ENCODE measurements at places on chromosomes 16 and 17.

DNA sequence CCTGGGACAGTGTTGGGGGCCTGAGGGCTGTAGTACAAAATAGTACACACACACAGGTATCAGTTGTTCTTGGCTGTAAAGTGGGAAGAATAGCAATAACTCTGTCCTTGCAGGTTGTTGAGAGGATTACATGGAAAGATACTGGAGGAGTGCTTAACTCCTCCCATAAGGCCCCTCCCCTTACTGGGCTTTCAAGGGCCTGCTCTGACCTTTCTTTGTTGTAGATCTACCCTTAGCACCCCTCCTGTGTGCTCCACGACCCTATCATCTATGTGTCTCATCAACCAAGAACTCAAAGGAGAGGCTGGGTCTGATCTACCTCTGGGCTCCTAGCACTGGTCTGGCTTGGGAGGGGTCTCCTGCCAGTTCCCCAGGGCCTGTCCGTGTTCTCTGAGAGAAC, 8.3 kb upstream of the EDC4 start:
- DNase-seq = no peak

DNA sequence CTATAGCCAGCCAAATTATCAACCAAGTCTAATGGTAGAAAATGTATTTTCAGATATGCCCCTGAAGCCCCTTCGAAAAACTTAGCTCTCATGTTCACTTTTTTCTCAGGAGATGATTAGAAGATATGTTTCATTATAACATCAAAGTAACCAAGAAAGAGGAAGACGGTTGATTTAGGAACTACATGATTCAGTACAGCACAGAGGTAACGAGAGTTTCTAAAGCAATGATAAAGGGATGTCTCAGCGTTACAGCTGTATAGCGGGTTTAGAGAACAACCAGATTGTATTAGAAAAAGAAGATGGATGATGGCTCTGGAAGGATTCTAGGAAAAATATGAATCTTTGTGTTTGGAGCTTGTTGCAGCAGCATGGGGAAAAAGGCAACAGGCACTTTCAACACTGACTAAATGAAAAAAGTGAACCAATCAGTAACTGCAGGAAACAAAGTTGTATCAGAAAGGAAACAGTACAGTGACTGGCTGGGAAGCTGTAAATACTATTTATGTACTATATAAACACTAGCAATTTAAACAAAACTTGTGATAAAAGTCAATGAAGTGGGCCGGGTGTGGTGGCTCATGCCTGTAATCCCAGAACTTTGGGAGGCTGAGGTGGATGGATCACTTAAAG, 21.5 kb downstream of the MBTD1 start:
- no peak for DNase-seq

- no peak for DNase-seq
Measured at GRCh38 chr16:62038646-62039045, 2.4 kb upstream of the CDH8 start.

DNA sequence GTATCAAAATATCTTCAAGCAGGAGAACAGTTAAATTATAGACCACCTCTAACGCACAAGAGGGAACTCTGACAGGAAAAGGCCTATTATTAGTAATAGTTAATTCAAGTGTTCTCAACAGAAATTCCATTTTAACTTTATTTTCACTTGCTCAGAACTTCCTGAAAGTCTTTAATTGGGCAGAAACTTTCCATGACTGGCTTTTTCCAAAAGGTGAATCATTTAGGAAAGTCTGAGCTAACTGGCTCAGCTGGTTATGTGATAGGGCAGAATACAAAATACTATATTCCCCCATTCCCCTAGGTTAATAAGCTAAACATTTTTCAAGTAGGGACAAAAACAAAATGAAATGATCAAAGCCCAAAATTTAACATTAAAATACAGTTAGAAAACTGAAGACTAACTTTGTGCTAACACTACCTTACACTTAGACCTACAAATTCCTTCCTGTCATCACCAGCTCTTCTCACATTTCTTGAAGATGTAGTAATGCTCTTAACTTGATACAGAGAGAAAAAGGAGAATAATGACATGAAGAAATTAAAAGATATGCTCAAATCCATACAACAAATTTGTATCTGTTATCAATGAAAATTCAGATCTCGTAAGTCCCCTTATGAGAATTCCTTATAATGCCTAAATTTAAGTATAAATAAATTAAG, 31.0 kb downstream of the CFDP1 start:
- no peak for DNase-seq

- no peak for DNase-seq
Measured at GRCh38 chr17:75810216-75810615, 25.6 kb downstream of the UNK start.

DNA sequence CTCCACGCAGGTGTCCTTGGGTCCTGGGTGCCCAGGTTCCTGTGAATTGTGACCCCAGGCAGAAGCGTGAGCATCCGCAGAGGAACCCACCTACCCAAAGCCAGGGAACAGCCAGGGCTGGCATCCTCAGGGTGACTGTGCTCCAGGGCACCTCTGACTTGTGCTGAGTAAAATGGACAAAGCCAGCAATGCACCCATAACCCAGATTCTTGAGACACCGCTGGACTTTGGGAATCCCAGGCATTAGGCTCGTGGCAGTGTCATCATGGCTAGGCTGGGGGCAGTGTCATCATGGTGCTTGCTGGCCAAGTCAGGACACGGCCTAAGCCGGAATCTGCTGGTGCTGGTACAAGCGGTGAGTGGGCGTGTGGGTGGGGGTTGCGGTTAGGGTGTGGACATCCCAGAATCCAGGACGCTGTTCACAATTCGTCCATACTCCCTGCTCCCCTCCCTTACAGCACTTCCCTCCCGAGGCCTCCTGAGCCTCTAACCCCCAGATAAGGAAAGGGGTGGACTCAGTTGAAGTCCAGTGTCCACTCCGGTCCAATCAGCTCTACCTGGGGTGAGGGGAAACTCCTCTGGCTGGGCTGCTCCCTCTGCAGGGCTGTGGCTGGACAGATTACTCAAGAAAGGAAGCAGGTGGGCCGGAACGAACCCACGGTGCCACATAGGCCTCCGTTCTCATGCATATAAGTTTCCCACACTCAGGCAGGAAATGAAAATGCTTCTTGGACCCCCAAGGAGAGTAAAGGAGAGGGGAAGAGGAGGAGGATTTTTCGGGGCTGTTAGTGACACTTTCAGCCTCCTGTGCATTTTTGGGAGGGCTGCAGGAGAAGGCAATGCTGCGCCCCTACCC, 138.9 kb downstream of the SEC14L1 start:
- DNase-seq = no peak

DNA sequence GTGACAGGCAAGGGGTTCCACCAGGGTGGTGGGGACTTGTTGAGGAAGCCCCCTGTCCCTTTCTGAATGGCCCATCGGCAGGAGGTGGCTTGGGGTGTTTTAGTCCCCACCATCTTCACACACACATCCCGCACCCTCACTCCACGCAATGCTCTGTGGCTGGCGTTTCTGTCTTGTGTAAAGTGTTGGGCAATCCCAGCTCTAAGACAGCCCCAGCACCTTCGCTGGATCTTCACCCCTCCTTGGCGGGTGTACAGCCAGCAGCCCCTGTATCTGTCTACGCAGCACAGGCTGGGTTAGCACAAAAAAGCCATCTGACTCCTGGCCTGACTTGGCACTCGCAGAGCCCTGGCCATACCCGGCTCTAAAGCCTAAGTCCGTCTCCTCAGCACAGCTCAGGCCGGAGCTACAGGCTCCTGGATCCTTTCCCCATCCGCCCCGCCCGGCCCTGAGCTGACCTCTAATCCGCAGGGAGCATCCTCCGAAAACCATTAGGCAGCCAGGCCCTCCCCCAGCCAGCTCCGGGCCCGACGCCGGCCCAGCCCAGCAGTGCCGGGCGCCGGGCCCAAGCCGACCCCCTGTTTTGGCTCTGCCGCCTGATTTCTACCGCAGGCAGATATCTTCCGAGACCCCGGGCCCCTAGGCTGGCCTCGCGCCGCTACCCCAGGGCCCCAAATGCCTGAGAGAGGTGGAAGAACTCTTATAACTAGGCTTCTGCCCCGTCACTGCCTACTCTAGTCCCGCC, 42.4 kb upstream of the TAC4 start:
- no peak for DNase-seq
